ENCODE measurements at places on chromosomes 7 and 10.

DNA sequence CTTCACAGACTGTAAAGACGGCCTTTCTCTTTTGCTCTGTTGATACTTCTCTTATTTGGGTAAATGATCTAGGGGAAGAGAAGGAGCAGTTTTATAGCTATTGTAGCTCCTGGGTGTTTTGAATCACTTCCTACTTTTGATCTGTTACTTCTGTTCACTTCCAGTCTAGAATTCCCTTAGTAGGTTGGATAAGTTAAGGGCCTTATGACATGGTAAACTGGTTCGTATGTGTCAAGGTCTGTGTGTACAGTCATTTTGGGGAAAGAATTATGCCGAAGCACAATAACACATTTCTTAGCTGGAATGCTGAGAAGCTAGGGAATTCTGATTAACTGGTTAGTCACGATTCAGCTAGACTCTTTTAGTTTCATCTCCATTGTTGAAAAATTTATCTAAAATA, 8.1 kb downstream of the DENND10 start:
- DNase-seq, result no peak

GRCh38 chr7:79531116-79531515, 77.6 kb upstream of the MAGI2 start:
- no peak for DNase-seq

GRCh38 chr7:133165529-133165928, 83.6 kb upstream of the CHCHD3 start:
- no peak for DNase-seq

- no peak for DNase-seq
Observed at GRCh38 chr7:150862356-150862755, 10.0 kb downstream of the AOC1 start.

DNA sequence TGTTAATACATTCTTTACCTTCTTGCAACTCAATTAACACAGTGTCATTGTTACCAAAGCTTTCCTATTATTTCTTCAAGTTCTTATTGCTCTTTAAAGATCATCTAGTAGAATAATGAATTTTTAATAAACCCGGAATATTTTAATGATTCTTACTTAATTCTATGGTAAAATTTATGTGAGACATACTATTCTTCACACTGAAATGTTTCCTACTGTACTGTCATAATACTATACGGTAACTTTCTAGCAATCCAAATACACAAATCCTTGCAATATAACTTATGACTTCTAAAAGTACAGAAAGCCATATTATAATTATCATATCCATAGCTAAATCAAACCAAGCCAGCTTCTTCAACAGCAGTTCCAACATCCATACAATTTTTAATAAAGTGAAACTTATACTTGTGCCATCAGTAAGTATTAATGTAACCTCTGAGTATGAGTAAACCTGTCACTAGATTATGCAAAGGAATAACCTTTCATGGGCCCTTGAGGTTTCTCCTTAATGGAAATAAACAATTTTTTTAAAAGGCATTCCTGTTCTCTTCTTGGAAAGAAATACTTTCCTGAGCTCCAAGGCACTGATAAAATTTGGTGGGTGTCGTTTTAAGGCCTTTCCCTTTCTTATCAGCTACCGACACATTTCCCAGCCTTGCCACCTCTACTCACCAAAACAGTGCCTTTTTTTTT, 87.4 kb downstream of the IMMP2L start:
- no peak for DNase-seq

DNA sequence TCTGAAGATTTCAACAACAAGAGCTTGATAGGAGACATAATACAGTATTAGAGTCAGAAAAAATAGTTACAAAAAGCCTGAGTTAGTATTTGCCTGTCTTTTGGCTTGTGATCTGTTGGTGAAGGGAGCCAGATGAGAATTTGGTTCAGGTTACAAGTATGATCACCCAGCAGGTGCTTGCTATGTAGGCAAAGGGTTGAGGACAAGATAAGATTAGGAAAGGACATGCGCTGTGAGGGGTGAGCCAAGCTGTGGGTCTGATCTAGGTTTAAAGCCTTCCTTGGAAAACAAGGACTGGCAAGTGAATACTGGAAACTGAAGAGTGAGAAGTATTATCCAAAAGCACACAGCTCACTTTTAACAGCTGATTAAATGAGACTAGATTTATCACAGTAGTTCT, 28.7 kb upstream of the CD36 start:
- DNase-seq, result no peak

DNA sequence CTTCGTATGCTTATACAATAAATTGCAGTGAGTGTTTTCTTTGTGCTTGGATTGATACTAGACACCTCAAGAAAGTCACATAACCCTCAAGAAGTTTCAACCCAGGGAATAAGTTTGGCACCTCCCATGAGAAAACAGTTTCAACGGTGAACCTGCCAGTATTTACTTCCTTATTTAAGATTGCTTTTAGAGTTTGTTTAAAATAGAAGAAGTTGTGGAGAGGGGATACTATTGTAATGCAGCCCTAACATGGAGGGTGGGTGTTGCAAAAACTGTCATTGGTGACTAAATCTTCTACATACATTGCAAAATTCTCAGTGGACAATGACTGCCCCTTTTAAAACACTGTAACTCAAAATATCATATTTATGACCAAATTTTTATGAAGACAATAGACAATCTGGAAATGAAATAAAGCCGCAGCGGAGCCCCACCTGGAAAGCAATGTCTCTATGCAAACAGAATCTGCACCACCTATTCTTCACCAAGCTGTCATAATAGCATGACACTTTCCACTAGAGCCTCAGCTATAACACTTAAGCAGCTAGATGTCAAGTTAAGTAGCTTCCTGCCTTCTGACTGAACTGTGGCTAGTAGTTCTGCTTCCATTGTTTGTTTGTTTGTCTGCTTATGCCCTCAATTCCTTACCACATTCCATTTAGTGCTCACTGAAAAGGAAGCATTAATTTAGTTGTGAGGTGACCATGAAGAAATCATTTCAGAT, 98.2 kb downstream of the MDFIC start:
- DNase-seq, result no peak

GRCh38 chr10:92574548-92575261, 812 bp upstream of the IDE start:
- DNase-seq, result no peak

DNA sequence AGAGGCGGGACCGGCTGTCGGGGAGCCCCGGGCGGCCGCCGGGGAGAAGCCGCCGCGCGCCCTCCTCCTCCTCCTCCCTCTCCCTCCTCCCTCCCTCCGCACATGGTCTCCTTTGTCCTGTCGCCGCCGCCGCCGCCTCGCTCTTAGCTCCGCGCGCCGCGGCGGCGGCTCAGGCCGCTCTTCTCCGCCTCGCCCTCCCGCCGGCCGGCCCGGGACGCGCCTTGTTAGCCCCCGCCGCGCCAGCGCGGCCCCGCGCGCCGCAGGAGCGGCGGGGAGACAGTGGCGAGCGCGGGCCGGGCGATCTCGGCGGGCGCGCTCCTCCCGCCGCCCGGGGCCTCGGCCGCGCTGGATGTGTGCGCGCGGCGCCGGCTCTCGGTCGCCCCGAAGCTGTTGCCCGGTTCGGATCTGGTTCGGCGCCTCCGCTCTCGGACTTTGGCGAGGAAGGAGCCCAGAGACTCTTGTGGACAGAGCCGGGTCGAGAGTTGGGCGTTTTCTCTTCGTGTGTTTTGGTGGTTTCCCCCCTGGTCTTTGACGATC, 437.4 kb upstream of the GALNT17 start:
- DNase-seq, result no peak

- no peak for DNase-seq
Observed at GRCh38 chr7:135517060-135517459, 7.2 kb upstream of the CNOT4 start.

GRCh38 chr7:112495810-112496462, 15.1 kb downstream of the LSMEM1 start:
- DNase-seq, result no peak

DNA sequence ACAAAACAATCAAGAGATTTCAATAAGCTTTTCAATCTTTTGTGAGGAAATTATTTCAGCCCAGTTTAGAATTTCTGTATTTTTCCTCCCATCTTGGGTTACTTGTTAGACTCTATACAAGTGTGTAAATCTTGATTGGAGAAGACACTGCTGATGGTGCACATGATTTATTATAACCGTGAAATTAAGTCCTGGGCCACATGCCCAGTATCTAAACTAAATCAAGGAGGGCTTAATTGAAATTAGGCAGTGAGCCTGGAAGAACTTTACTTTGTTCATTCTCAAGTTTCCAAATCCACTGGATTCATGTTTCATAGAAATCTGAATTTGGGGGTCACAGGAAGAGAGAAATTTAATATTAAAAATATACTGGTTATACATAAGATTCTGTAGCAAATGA, 44.5 kb downstream of the CSTF2T start:
- no peak for DNase-seq

DNA sequence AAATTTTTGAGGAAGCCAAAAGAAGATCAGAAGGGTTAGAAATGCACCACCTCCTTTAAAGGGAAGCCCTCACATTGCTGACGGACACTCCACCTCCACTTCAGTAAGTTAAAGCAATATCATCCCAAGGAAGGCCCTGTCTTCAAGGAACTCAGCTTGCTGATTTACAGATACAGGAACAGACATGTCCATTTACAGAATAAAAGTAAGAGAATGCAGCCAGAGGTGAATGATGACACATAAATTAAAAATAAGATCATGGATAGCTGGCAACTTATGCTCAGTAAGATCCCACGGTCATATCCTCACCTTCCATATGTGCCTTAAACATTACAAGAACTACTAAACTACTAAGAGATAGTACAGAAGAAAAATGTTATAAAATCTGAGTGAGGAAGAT, 20.4 kb downstream of the GRB10 start:
- DNase-seq, result no peak

GRCh38 chr7:47576031-47576865, 5.7 kb downstream of the TNS3 start:
- DNase-seq, result no peak
